ENCODE measurements at places on chromosomes 5 and 9.
A peak's percentile ranks its signal among the peaks of the same experiment; 100 is the strongest.

GRCh38 chr9:96508227-96508940, 58.4 kb downstream of the HABP4 start:
- DNase-seq = no peak

GRCh38 chr9:108060175-108060574, 570.6 kb upstream of the KLF4 start:
- no peak for DNase-seq

DNA sequence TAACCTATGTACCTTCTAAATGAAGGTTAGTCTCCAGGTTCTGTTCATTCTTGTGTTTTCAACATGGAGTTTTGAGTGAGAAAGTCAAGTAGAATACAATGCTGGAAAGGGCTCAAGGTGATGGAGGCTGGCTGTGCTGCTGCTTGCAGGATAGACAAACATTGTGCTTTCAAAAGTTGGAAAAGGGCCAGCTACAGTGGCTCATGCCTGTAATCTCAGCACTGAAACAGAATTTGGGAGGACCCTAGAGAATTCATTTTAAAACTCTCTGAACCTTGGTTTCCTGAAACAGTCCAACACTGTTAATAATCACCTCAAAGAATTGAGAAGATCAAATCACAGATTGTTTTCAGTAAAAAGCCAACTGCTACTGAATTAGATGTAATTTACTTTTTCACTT, 15.4 kb upstream of the IARS1 start:
- DNase-seq = no peak

DNA sequence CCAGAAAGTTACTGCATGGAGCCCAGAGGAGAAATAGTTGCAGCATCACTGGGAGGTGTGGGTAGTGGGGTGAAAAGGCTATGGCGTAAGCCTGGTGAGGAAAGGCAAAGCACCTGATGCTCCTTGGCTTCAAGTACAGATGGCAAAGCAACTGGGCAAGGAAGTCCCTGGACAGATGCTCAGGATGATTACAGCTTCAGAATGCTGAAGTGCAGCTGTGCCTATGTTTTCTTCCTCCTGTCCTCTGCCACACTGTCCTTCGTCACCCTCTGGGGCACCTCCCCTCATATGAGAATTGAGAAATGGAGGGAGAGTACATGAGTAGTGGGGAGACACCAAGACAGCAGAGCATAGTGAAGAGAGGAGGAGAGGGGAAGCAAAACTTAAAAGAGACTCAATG, 328.0 kb downstream of the PDE4D start:
- no peak for DNase-seq

GRCh38 chr9:100375658-100376057, 22.9 kb upstream of the TEX10 start:
- no peak for DNase-seq

- no peak for DNase-seq
These were observed 33.6 kb upstream of the NSMF start for GRCh38 chr9:137492464-137493363.

GRCh38 chr9:113585085-113585442, 121.5 kb downstream of the RGS3 start:
- no peak for DNase-seq

- DNase-seq = no peak
These were observed 259.4 kb downstream of the GADD45G start for GRCh38 chr9:89864257-89864656.

DNA sequence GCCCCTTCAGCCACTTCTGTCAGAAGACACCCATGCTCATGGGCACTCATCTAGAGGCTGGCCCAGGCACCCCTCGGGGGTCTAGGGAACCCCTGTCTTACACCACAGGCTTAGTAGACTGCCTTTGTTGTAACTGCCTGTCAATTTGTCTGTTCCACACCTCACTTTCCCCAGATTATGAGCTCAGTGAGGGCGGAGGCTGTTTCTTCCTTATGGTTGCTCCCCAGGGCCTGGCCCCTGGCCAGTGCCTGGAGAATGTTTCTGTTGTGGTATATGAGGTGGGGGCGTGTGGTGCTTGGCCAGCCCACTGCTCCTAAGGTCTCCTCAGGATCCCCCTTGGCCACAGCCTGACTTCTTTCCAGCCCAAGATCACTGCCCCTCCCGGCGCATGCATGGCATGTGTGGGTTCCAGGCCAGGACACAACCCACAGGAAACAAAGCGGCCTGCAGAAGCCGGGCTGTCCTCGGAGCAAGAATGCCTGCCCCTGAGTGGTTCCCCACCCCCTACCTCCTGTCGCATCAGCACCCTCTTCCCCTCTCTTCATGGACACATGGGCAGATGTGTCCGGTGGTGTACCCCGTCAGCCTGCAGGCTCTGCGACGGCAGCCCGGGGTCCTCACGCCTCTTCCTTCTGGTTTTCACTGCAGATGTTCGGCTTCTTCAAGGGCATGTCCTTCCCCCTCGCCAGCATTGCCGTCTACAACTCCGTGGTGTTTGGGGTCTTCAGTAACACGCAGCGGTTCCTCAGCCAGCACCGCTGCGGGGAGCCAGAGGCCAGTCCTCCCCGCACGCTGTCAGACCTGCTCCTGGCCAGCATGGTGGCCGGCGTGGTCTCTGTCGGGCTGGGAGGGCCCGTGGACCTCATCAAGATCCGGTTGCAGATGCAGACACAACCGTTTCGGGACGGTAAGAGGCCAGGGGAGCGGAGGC, 17.7 kb downstream of the SLC25A48 start:
- no peak for DNase-seq

DNA sequence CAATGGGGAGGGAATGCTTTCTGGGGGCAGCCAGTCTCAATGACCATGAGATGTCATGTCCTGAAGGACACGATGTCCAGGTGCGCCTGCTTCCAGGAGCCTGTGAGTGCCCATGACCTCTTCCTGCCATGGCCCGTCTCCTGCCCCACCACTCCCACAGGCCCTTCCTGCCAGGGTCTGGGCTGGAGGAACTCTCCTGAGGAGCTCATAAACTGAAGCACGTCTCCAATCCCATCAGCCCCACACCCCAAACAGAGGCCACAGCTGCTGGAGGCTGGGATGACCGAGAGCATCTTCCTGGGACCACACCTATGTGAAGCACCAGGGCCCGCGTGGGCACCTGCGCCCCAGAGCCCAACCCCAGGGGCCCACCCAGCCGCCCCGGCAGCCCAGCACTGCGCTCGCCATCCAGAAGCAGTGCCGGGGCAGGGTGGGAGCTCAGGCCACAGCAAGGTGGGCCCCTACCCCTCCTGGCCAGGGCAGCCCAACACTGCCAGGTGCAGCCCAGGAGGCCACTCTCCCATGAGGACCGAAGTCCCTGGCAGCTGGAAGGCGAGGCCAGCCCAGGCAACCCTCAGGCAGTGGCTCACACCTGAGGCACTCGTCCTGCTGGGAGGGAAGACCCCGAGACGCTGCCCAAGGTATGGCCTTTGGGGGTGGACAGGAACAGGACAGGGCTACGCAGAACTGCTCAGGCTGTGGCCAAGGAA, 53.9 kb upstream of the UBAC1 start:
- DNase-seq = no peak

DNA sequence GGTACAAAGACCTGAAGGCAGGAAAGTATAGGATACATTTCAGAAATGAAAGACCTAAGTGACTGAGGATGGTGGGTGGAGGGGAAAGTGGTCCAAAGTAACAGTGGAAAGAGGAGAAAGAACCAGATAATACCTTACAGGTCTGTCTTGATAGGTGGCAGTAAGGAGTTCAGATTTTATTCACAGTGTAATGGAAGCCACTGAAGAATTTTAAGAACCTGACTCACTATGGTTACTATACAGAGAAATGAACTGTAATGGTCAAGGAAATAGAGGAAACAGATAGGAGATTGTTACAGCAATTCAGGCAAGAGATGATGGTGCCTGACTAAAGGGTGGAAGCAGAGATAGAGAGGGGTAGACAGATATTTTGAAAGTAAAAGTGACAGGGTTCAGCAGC, 46.5 kb downstream of the EPB41L4A start:
- DNase-seq = no peak

DNA sequence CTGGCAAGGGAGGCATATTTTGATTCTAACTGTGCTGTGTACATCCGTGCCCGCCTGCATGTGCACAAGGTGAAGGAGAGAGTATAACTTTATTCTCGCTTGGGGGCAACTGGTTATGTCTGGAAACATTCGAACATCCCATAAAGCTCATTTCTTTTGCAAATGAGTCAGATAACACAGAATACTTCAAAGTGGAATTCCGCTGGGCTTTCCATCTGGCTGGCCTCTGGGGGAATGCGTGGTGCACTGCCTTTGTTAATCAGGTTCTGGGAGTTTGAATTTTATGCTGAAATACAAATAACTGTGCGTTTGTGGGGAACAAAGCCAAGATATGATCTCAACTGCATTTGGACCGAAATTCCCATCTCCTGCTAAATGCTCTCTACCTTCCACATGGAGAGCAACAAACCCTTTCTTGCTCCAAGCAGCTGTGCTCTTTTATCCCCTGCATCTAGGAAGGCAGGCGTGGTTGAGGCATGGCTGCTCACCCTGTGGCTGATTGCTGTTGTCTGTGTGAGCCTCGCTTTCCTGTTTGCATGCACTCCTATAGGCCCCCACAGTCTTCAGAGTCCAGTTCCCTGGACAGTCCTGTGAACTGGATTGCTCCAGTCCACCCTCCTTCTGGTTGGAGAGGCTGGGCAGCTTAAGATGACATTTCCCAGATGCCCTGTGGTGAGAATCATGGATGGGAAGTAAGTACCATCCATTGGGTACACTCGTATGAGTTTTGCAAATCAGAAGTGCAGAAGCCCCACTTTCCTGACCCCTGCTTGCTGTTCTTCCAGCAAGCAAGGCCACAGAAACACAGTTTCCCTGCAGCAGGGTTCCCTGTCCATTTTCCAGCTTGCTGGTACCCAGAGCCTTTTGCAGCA, 82.9 kb upstream of the ALDH1B1 start:
- no peak for DNase-seq

- no peak for DNase-seq
These were observed 37.0 kb upstream of the VDAC1 start for GRCh38 chr5:134041570-134042411.

- no peak for DNase-seq
These were observed 34.7 kb upstream of the IDNK start for GRCh38 chr9:83588256-83588655.

DNA sequence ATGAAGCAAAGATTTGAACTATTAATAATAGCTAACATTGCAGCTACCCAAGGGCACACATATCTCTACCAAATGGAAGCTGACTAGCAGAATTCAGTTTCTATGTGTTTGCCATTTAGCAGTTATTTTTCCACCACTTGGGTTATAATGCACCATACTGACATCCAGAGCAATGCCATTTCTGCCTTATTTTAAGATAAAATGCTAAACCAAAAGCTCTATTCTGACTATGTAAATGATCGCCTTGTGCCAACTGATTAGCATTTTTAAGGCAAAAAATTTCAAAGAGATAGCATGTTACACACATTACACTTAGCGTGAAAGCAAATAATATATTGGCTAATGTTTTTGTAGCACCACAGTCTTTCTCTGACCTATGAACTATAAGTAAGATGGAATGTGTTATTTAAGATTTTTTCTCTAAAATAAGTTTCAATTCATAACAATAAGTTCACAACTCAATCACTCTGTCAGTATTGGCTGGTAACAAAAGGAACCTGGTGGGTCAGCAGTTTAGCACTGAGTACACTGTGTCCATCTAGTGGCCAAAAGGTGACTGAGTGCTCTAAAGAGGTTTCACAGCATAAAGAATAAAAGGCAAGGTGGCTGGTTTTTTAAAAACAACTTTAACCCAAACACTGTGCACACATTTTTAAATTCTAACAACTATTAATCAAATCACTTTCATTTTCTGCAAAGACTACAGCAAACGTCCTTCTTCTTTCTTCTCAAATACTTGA, 443.5 kb downstream of the PDE4D start:
- DNase-seq = no peak

- DNase-seq = no peak
These were observed 167.9 kb upstream of the ACTBL2 start for GRCh38 chr5:57650360-57651069.

GRCh38 chr9:99821396-99822108, at the start of gene NR4A3:
NR4A3 (plus strand) TSS chr9:99821885; CDS start chr9:99828043, 6,158 bp downstream.
- DNase-seq = peak; percentile 72

GRCh38 chr5:94467954-94468930, 150.2 kb downstream of the KIAA0825 start:
- no peak for DNase-seq

GRCh38 chr9:136225366-136225747, 20.3 kb downstream of the QSOX2 start:
- DNase-seq = no peak

GRCh38 chr9:84382720-84383119, 42.2 kb upstream of the SLC28A3 start:
- no peak for DNase-seq

- no peak for DNase-seq
These were observed 112.2 kb downstream of the FOXD1 start for GRCh38 chr5:73336366-73336765.

- no peak for DNase-seq
These were observed 5.9 kb upstream of the FOXD1 start for GRCh38 chr5:73454379-73455036.

- no peak for DNase-seq
These were observed 115.3 kb downstream of the MACIR start for GRCh38 chr5:103373597-103374472.

DNA sequence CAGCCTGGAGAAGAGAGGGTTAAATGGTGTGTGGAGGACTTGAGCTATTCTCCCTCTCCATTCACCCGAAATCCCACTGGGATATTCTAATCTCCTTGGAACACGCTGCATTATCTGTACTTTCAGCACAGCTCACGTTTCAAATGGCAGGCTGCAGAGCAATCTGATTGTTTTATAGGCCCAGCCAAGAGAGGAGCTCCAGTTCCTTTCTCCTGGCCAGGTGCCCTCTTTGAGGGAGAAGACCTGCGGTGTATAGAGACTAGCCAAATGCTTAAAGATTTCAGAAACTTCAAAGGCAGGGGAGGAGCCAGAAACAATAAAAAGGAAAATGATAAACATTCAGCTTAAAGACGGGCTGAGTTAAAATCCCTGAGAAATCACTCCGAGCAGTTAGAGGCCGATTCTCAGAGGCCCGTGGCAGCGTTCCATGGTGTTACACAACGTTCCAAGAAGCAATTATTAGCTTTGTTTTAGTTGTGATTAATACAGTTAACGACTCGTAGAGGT, 564.0 kb upstream of the KLF4 start:
- DNase-seq = no peak

GRCh38 chr9:91515074-91515687, 91.5 kb upstream of the NFIL3 start:
- DNase-seq = no peak

DNA sequence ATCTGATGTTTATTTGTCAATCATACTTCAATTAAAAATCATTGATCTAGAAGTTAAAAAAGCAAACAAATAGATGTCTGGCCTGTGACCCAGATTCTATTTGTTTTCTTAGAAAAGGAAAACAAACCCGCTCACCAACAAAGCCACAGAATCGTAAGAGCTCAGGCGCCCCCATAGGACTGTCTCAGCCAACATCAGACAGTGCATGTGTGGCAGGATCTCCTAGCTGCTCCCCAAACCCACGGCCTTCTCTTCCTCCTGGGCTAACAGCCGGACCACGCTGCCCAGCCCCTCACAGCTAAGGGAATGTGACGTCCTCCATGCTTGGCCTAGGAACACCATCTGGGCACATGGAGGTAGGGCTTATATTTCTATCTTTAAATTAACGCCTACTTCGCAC, 19.4 kb downstream of the OR2Y1 start:
- DNase-seq = no peak

Measured in stimulated activated CD8-positive, alpha-beta memory T cell treated with anti-CD3 and anti-CD28 coated beads, Interleukin-4, amount 100 ng/mL, for 1 hour (primary cell).